GM04504 (cell line): ENCODE measurements at places on chromosomes 4 and X.
A peak's percentile ranks its signal among the peaks of the same experiment; 100 is the strongest.

GRCh38 chrX:153845195-153845594 is 14.9 kb upstream of the PDZD4 start:
- no peak for DNase-seq

DNA sequence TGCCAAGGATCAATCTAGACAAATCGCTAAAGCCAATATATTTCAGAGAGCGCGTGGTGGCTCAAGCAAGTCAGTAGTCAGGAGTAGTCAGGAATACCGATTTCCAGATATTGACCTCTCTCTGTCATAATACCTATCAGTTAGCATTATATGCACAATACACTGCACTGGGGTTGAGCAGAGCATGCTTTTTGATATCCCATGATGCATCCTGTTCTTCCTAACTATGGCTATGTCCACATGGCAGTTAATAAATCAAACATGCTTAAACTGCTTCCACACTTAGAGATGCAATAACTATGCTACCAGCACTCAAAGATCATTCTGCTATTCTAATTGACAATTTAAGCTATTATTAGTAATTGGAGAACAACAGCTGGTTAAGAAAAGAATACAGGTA is 6.2 kb downstream of the BRWD3 start:
- no peak for DNase-seq

DNA sequence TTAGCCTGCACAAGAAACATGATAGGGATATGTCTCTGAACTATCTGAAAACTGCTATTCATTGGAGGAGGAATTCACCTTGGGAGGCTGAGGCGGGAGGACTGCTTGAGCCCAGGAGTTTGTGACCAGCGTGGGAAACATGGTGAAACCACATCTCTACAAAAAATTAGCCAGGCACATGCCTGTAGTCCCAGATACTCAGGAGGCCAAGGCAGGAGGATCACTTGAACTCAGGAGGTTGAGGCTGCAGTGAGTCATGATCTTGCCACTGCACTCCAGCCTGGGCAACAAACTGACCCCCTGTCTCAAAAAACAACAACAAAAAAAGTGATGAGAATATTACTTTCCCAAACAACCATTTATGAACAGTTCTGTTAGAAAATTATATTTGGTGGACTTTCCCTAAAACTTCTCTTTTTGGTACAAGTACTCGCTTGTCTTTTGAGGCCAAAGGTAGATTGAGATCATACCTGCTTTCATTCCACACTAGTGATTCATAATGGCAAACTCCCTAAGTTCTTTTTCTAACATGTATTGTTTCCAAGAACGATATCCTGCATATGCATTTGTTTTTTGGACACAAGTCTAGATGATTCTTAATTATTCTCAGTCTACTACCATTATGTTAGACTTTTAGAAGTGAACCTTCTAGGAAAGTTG is 33.4 kb downstream of the METTL14 start:
- no peak for DNase-seq

GRCh38 chrX:124862301-124862700 is 457.4 kb upstream of the TEX13C start:
- no peak for DNase-seq

DNA sequence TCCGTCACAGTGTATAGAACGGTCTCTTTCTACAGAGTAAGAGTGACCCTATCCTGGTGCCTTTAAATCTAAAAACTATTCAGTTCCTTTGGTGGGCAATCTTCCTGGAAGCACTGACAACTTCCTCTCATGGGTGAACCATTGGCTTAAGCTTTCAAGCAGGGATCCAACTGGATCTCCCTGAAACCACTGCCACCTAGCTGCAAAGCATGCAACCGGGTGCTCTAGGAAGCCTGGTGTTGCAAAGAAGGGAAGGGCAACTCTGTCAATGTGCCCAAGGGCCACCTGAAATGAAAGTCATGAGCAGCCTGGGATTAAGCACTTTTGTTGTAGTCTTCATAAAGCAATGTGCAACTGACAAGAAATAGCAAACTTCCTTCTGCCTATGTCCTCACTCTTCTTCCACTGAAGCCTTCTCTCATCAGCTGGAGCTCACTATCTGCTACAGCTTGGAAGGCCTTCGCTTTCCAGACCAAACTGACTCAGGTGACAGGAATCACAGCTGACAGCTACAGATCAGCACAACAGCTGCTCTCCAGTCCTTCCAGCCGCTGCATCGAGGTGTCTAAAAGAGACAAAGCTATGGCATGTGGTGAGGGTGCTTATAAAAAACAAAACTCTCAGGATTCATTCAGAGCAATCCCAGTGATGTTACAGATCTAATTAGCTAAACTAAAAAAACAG is 46.1 kb downstream of the SETD7 start:
- DNase-seq, result no peak

DNA sequence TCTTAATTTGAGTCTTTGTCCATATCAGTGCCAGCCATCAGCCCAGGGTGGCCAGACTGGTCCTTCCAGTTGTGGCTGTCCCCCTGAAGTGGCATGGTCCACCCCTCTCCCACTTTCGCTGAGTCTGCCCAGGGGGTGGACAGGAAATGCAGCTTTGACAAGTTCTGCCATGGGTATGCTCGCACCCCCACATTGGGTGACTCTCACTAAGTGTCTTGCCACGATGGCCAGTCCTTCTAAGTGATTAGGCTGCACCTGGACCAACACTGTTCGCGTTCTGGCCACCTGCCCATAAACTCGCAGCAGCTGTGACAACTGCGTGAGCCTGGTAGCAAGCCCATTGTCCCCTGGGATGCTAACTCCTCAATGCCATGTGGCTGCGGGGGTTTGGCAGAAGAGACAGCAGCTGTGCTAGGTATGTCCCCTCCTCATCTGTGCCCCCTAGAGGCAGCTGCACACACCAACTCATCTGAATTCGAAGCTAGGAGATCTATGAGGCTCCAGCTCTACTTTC is 10.0 kb upstream of the LNX1 start:
- DNase-seq, result no peak

DNA sequence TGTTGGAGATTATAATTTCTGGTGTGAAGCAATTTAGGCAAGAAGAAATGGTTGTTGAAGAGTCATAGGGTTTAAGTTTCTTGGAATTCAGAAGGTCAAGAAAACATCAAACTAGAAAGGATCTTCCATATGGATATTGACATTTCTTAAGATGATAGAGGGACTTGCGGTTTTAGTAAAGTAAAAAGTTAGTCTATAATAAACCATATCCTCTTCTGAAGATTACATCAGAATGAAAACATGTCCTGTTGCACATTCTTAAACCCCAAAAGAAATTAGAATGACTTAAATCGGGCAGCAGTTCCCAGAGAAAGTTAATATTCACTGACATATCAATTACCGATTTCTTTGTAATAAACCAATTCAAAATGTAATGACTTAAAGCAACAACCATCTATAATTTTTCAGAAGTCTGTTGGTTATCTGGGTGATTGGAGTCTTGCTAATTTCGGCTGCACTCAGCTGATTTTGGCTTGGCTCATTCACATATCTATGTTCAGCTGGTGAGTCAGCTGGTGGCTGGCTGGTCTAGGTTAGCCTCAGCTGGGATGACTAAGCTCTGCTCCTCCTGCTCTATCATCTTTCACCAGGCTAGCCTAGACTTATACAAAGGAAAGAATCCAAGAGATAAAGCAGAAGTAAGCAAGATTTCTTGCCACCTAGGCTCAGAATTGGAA is 24.4 kb upstream of the DYNLT3 start:
- DNase-seq, result peak; percentile 67

DNA sequence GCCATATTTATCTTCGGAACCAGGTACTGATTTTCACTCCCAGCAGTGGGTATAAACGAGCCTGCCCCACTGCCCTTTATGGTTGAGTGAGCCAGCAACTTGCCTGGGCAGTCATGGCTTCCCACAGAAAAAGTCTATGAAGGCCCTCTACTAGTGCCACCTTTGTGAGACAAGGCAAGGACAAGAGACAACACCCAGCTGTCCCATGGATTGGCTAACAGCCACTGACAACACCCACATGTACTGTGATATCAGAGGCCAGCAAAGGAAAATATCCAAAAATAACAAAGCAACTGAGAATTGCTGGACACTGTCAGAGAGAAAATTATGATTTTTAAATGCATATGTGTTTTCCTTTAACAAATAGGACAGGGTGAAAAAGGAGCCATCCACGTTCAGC is 248.4 kb upstream of the TTC29 start:
- no peak for DNase-seq

DNA sequence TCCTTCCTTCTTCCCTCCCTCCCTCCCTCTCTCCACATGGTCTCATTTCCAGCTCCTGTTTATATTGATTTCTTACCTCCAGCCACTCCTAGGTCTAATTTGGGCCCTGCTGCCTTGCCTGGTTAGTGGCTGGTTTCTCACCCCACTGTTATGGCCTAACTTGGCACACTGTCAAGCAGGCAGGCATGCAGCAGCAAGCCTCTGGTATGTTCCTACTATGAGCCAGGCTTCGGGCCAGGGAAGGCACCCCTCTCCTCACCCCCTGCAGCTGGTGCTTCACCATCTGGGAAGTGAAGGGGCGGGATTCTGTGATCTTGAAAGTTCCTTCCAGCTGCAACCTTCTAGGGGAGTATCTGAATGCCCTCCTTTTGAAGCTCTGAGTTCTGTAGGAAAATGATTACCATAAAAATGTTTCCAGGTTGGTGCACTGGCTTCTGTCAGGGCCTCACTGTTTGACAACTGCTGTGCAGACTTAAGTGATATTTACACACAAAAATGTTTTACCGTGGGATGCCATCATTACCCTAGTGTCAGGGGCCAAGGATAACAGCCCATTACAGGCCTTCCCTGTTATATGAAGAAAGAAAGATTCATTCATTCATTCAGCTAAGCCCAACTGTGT is 10.1 kb upstream of the VMA21 start:
- no peak for DNase-seq

DNA sequence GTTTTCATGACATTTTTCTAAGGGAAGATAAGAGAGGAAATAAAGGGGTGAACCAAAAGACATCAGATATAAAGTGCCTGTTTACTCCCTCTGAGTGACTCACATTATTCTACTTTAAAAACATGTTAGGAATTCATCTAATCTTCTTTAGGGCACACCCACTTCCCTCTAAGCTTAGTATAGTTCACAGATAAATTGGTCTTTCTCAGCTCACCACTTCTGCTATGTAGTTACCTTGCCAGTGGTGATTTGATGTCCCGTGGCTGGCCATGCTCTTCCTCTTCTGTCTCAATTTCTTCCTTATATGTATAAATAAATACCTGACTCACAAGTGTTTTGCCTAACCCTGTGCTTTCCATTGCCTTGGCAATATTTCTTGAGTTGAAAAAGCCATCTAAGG is 96.8 kb downstream of the PDLIM5 start:
- DNase-seq, result peak; percentile 28

- peak; percentile 9 for DNase-seq
These were observed 17.1 kb upstream of the PAGE2B start for GRCh38 chrX:55057675-55058249.

DNA sequence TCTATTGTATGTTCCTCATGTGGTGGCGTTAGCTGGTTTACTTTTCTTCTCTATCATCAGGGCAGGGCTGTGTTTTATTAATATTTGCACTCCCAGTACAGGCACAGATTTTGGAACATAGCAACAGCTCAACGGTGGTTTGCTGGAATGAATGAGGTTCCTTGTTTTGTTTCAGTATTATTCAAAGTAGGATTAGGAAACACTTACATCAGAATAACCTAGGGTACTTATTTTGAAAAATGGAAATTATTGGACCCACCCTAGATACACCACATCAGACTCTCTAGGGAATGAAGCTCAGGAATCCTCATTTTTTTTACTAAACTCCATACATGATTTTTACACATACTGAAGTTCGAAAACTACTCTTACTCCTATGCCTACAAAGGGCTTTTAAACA is 108.8 kb upstream of the ENPEP start:
- no peak for DNase-seq

GRCh38 chrX:13212191-13212651 is 107.6 kb downstream of the ATXN3L start:
- DNase-seq, result no peak

DNA sequence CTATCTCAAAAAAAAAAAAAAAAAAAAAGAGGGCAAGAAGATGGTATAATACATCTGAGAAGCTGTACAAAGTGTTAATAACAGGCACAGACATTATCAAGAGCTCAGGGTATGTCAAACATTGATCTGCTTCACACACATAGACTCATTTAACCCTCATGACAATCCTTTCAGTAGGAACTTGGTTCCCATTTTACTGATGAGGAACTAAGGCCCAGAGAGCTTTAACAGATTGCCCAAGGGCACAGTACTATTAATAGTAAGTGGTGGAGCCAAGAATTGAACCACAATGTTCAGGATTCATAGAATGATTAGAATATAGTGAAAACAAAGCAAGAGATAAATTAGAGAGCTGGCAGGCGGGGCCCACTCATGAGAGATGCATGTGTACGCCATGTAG is 154.4 kb downstream of the EFHC2 start:
- no peak for DNase-seq

GRCh38 chr4:89316931-89317366 is 9.3 kb upstream of the GPRIN3 start:
- no peak for DNase-seq

- DNase-seq, result no peak
These were observed 35.1 kb downstream of the GEMIN8 start for GRCh38 chrX:13994536-13995080.

DNA sequence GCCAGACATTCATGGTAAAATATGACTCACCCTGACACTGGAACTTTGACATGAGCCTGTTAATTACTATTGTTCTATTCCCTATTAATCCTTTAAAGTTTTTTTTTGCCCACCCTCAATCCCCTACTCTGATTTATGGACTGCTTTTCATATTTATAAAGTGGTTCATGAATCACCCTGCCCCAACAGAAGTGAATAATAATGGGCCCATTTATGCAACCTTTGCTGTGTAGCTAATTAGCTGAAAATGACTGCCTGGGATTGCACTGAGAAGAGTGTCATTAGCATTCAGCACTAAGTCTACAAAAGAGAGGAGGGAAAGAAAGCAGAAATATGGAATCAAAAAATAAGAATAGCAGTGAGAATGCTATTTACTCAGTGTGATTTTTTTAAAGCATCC is 154.3 kb downstream of the COMMD8 start:
- DNase-seq, result no peak
